Activated T-helper 17 cell treated with anti-CD3 and anti-CD28 coated beads, Interleukin-2, amount 50 U/mL, for 72 hours (primary cell): ENCODE measurements at places on chromosomes 5 and 9. TPM values are rescaled to one million over a fixed set of nuclear protein-coding genes. Genes with fewer than 3 reads are reported as not detected.

DNA sequence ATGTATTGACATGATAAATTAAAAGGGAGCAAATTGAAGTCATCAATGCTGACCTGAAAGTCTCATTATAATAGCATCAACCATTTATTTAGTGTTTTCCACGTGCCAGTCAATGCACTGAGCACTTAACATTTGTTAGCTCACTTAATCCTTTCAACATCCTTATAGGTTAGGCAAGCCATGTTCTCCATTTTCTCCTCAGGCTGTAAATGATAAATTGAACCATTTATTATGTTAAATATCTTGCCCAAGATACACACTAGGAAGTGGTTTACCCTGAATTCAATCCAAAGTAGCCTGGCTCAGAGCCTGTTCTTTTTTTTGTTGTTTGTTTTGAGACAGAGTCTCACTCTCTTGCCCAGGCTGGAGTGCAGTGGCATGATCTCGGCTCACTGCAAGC, 25.0 kb upstream of the SNX2 start:
- H3K27me3 ChIP-seq, result peaks cover 9% of the 10 kb centered on the region
- no peaks in the 10 kb centered on the region for H3K36me3 ChIP-seq
- no peak overlapping the region for H3K4me3 ChIP-seq
- ATAC-seq, result no peak
- no peaks in the 10 kb centered on the region for H3K4me1 ChIP-seq
- no peak overlapping the region for H3K27ac ChIP-seq

- no peak overlapping the region for H3K27ac ChIP-seq
- no peaks in the 10 kb centered on the region for H3K4me1 ChIP-seq
- peaks cover 75% of the 10 kb centered on the region for H3K36me3 ChIP-seq
- no peaks in the 10 kb centered on the region for H3K27me3 ChIP-seq
These were observed 12.4 kb downstream of the MRPS30 start for GRCh38 chr5:44821164-44821563.

- no peaks in the 10 kb centered on the region for H3K4me1 ChIP-seq
- no peak overlapping the region for H3K4me3 ChIP-seq
- H3K27ac ChIP-seq, result no peak overlapping the region
- ATAC-seq, result no peak
- H3K36me3 ChIP-seq, result no peaks in the 10 kb centered on the region
These were observed 136.6 kb upstream of the SMIM23 start for GRCh38 chr5:171649075-171649401.

DNA sequence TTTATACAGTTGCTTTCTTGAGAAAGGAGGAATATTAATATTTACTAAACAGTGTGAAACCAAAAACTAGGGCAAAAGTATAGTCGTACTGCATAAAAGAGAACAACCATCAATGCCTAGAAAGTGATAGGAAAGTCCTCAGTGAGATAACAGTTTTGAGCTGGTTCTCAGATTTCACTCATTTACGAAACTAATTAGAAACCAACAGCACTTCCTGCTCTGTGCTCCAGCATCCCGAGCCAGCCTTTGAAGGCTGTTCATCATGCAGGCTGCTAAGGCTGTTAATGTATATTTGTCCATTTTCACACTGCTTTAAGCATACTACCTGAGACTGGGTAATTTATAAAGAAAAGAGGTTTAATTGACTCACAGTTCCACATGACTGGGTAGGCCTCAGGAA, 2039.9 kb downstream of the EFNA5 start:
- no peaks in the 10 kb centered on the region for H3K4me1 ChIP-seq
- H3K4me3 ChIP-seq, result no peak overlapping the region
- no peak for ATAC-seq
- no peak overlapping the region for H3K27ac ChIP-seq

- H3K27ac ChIP-seq, result no peak overlapping the region
- no peaks in the 10 kb centered on the region for H3K36me3 ChIP-seq
- no peak for ATAC-seq
- H3K4me3 ChIP-seq, result no peak overlapping the region
These were observed 602.7 kb upstream of the ZNF608 start for GRCh38 chr5:125348936-125349831.

GRCh38 chr5:14252793-14253192, 109.7 kb downstream of the TRIO start:
- no peak overlapping the region for H3K27ac ChIP-seq
- H3K4me3 ChIP-seq, result no peak overlapping the region
- ATAC-seq, result no peak
- H3K4me1 ChIP-seq, result no peaks in the 10 kb centered on the region

DNA sequence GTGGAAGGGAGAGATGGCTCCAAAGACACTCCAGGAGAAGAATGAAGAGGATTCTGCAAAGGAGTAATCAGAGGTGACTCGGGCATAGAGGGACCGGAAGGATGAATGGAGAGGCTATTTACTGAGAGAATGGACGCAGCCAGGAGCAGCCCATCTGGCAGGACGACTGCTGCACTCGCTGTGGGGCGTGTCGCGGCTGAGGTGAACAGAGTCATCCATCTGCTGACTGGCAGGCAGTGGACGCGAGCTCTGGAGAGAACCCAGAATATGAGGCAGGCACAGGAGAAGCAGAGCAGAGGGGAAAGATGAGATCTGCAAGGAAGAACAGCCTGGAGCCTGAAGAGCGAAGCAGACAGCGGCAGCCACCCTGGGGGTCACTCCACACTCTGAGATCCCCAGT, 16.4 kb downstream of the FGF1 start:
- no peaks in the 10 kb centered on the region for H3K27me3 ChIP-seq
- no peak overlapping the region for H3K4me3 ChIP-seq
- H3K36me3 ChIP-seq, result no peaks in the 10 kb centered on the region

DNA sequence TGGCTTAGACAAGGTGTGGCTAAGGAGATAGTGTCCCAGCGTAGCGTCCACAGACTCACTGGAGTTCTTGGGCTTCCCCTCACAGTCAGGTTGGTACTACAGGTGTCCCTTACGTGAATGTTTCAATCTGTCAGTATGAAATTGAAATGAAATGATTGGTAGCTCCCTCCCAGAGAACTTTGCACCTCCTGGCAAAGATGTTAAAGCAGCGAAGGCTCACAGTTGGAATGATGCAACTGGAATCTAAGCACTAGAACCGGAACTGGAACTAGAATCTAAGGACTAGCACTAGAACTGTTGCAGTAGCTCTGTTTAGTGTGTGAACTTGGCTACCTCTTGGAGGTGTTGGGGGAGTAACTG, 1.1 kb downstream of the SLC31A1 start:
- H3K4me1 ChIP-seq, result peaks cover 19% of the 10 kb centered on the region
- H3K4me3 ChIP-seq, result peak overlapping the region; percentile 99
- no peaks in the 10 kb centered on the region for H3K27me3 ChIP-seq
- H3K27ac ChIP-seq, result peak overlapping the region; percentile 98
- no peak for ATAC-seq

DNA sequence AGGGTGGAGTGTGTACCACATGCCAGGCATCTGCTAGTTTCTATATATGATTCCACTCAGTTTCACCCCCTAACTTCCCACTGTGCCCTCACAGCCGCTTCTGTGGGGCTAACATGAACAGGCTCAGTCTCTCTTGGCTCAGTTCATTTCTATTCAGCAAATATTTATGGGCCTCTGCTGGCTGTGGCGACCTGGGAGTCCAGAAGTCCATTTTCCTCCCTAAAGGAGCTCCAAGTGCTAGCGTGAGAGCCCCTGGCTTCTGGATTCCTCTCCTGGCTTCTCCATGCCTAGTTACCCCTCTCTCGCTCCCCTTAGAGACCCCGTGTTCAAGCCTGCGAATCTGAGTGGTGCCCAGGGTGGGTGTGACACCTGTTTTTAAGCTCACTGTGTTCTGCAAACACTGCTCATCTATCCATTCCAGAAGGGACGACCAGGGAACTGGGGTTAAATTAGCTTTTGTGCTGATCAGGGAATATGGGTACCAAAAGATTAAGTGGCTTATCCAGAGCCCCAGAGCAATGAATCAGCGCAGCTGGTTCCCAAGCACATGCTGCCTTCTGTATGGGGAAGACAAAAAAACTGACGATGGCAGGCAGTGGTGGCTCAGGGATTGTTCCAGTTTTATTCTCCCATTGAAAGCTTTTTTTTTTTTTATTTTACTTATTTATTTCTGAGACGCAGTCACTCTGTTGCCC, 57.6 kb downstream of the HMCN2 start:
- H3K27ac ChIP-seq, result no peak overlapping the region
- no peaks in the 10 kb centered on the region for H3K36me3 ChIP-seq
- no peak overlapping the region for H3K4me3 ChIP-seq
- no peak for ATAC-seq
- peaks cover 55% of the 10 kb centered on the region for H3K27me3 ChIP-seq

- ATAC-seq, result no peak
- no peaks in the 10 kb centered on the region for H3K36me3 ChIP-seq
- H3K4me3 ChIP-seq, result no peak overlapping the region
- no peaks in the 10 kb centered on the region for H3K4me1 ChIP-seq
These were observed 6.6 kb upstream of the ASPN start for GRCh38 chr9:92488681-92489550.

- H3K27me3 ChIP-seq, result no peaks in the 10 kb centered on the region
- no peaks in the 10 kb centered on the region for H3K36me3 ChIP-seq
- no peak overlapping the region for H3K27ac ChIP-seq
- H3K4me1 ChIP-seq, result no peaks in the 10 kb centered on the region
- ATAC-seq, result no peak
These were observed 49.5 kb downstream of the ADAMTS2 start for GRCh38 chr5:179295778-179296149.

DNA sequence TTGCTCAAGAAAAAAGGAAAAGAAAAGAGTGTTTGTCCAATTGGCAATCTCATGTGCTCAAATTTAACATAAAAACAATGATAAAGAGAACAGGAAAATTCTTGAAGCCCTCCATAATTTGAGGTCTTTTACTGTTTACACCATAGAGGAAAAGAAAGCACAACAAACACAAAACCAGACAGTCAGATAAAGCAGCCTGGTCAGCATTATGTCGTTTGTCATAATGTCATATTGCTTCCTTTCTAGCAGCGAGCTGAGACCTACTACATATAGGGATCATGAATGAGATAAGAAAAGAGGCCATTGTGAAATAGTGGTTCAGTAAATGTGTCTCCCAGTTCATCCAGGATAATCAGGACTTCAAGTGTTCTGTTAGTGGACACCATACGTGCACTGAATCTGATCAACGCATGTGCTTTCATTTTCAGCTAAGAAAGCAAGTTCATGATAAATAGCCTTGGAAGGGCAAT, 64.7 kb upstream of the SELENOP start:
- H3K27me3 ChIP-seq, result peaks cover 8% of the 10 kb centered on the region
- H3K27ac ChIP-seq, result no peak overlapping the region
- no peaks in the 10 kb centered on the region for H3K36me3 ChIP-seq
- no peak overlapping the region for H3K4me3 ChIP-seq
- no peak for ATAC-seq

DNA sequence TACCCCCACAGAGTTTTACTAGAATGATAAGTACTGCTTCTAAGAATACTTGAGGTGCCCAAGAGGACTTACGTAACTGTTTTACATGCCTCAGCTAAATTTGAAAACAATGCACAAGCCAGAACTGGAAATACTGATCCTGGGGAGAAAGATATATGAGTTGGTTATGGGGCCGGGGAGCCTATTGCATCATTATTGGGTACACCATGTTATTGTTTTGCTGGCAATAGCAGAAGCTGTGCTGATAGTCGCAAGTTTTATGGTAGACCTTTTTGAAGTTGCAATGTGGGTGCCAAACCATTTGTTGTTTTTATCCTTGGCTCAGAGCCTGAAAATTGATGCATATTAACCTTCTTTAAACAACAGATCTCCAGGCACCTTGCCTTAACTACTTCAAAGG, 108.4 kb upstream of the DHFR start:
- peaks cover 26% of the 10 kb centered on the region for H3K36me3 ChIP-seq
- H3K4me1 ChIP-seq, result peaks cover 28% of the 10 kb centered on the region
- H3K4me3 ChIP-seq, result no peak overlapping the region
- no peak for ATAC-seq
- H3K27me3 ChIP-seq, result no peaks in the 10 kb centered on the region
- H3K27ac ChIP-seq, result no peak overlapping the region

- no peak overlapping the region for H3K4me3 ChIP-seq
- no peaks in the 10 kb centered on the region for H3K4me1 ChIP-seq
- H3K27ac ChIP-seq, result no peak overlapping the region
- ATAC-seq, result no peak
These were observed 160.1 kb upstream of the ACTBL2 start for GRCh38 chr5:57642698-57643097.

GRCh38 chr9:115194216-115194615, 76.3 kb upstream of the TNC start:
- H3K36me3 ChIP-seq, result no peaks in the 10 kb centered on the region
- H3K27me3 ChIP-seq, result peaks cover 41% of the 10 kb centered on the region
- ATAC-seq, result no peak
- no peak overlapping the region for H3K4me3 ChIP-seq
- H3K4me1 ChIP-seq, result no peaks in the 10 kb centered on the region
- no peak overlapping the region for H3K27ac ChIP-seq

GRCh38 chr5:179733772-179734126, 1.1 kb downstream of the MAML1 start:
- peak overlapping the region; percentile 92 for H3K27ac ChIP-seq
- ATAC-seq, result no peak
- H3K4me3 ChIP-seq, result peak overlapping the region; percentile 96
- H3K36me3 ChIP-seq, result peaks cover 88% of the 10 kb centered on the region
- H3K27me3 ChIP-seq, result no peaks in the 10 kb centered on the region

DNA sequence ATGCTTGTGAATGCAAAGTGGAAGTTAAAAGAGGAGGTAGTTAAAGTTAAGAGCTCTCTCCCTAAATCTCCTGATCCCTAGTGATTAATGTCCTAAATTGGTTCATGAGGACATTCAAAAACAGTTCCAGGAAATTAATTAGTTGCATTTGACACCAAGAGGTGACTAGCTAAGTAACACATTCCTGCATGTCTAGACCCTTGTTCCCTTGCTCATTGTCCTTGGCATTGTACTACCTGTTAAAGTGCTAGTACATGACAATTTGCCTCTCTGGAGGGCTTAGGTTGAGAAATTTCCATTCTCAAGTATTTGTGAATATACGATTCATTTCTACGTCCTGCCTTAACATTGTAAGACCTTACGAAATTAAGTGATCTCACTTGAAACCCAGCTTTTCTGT, 278.6 kb upstream of the CDH10 start:
- H3K27ac ChIP-seq, result no peak overlapping the region
- ATAC-seq, result no peak
- no peaks in the 10 kb centered on the region for H3K27me3 ChIP-seq
- no peaks in the 10 kb centered on the region for H3K4me1 ChIP-seq

DNA sequence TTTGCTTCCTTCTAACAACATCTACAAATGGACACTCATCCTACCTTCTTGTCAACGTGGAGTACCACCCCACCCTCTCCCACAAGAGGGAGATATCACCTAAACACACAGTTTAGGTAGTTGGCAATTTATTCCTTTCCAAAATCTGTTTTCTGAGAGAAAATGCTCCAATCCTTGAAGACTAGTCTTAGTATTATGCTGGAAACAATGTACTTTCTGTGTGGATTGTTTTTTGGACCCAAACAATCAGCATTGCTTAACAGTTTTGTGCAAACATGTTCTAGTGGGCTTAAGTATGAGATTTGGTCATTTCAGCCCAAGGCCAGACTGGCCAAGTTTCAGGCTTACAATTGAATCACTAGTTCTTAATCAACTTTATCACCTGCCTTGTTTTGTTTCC, 359.1 kb downstream of the ARHGEF28 start:
- no peak overlapping the region for H3K27ac ChIP-seq
- no peaks in the 10 kb centered on the region for H3K4me1 ChIP-seq
- no peaks in the 10 kb centered on the region for H3K36me3 ChIP-seq
- no peak for ATAC-seq
- no peak overlapping the region for H3K4me3 ChIP-seq

- H3K4me1 ChIP-seq, result peaks cover 36% of the 10 kb centered on the region
- H3K27me3 ChIP-seq, result no peaks in the 10 kb centered on the region
- peaks cover 72% of the 10 kb centered on the region for H3K36me3 ChIP-seq
These were observed 59.3 kb downstream of the AHRR start for GRCh38 chr5:380701-381309.

The TSSK1B gene
- total RNA-seq, result not detected

The IL13 gene
- total RNA-seq, result 2.4 TPM

The EQTN gene
- not detected for total RNA-seq

The SLC6A19 gene
- not detected for total RNA-seq

The SV2C gene
- total RNA-seq, result 0.45 TPM

The CNTNAP3 gene
- total RNA-seq, result not detected

The SH3RF2 gene
- total RNA-seq, result not detected

The ANKRD33B gene
- total RNA-seq, result 7.8 TPM
